Fibroblast of skin of back (primary cell): ENCODE measurements at places on chromosomes 11 and 22.

DNA sequence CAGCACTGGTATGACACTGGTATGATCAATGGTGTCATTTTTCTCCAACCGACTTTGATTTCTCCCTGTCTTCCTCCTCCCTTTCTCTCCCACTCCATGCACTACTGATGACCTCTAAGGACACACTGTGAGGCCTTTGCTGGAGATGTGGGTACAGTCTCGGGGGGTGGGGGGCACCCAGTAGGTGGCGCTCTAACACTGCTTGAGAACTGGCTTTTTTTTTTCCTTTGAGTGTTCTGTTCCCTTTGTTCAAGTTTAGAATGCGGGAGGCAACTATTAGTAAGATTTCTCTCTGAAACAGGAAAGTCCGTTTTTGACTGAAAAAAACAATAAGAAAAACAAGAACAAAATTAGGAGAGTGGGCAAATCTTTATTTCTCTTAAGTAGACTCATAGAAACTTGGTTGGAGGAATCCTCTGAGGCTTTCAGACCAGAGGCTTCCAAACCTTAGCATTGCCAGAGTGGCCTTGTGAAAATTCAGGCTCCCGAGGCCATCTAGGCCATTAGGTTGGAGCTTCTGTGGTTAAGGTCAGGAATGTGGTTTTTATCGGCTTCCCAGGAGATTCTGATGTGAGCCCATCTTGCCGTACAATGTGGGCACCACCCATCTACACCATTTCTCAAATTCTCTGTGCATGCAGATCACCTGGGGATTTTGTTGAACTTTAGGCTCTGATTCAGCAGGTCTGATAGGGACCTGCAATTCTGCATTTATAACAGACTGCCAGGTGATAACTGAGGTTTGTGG lies 43.2 kb downstream of the PANX1 start:
- peak; percentile 46 for DNase-seq

GRCh38 chr11:75421035-75421602 lies 11.9 kb downstream of the KLHL35 start:
- DNase-seq: no peak

DNA sequence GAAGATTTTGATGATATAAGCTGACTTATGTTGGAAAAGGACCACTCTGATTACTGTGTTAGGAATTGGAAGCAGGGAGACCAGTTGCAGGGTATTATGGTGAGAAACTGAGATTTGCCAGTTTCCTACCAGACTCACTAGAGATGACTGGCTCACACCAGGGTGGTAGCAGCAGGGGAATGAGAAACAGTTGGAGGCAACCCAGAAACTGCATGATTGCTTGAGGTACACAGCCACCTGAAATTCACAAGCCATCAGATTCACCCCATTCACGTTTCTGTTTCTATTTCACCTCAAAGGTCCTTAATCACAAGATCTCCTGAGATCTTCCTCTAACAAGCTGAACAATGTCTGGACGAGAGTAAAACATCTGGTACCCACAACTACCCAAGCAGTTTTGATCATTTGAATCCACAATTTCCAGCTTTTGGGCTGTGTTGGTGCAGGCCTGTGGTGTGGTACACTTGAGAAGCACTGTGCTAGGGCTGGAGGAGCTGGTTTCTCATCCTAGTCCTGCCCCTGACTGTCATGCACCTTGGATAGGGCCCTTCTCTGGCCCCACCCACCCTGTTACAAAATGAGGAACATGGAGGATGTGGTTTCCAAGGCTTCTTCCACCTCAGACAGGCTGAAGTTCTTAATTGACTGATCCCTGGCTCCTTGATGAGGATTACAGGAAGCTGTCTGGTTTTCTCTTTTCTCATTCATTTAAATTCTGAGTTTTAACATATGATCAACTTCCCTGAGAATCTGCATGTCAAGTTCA lies 233.4 kb downstream of the INSC start:
- DNase-seq: no peak

GRCh38 chr11:123995119-123995518 lies at the start of gene OR10G6:
Gene OR10G6 (minus strand): TSS chr11:123995161. CDS start chr11:123995161, 0 bp downstream.
- no peak for DNase-seq

DNA sequence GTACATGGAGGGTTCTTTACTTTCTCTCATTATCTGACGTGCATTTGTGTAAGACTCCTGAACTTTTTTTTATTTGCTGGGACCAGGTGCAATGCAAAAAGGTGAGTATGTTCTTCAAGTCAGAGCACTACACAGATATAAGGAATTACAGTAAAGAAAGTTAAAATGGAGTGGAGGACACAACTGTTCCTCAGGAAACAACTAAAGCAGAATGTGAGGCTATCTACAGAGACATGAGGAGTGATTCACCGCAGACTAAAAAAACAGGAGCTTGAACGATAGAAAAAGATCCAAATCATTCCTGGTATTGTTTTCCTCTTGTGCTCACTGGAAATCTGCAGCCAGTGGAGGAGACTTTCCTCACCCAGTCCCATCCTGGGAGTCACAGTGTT lies 106.2 kb downstream of the ABTB2 start:
- peak; percentile 66 for DNase-seq

DNA sequence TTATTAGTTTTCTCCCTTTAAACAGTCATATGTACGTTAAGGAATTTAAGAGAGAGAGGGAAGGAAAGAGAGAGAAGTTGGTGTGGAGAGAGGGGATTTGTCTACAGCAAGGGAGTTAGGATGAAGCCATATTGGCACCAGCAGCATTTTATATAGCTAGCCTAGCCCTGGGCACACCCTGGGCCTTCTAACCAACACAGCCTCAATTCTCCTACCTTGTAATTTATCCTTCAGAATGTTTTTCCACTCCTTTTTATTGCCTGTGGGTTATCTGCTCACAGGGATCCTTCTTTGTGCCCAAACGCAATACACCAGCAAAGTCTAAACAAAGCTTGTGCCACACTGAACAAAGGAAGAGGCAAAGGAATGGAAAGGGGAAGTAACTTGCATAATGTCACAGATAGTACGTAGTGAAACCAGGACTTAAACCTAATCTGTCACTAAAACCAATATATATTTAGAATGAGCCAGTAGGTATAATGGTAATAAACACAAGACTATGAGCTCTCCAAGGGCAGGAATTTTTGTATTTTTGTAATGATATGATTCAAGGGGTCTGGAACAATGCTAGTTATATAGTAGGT lies 613.8 kb upstream of the TENM4 start:
- no peak for DNase-seq

GRCh38 chr11:119874660-119875238 lies 145.7 kb upstream of the NECTIN1 start:
- no peak for DNase-seq

DNA sequence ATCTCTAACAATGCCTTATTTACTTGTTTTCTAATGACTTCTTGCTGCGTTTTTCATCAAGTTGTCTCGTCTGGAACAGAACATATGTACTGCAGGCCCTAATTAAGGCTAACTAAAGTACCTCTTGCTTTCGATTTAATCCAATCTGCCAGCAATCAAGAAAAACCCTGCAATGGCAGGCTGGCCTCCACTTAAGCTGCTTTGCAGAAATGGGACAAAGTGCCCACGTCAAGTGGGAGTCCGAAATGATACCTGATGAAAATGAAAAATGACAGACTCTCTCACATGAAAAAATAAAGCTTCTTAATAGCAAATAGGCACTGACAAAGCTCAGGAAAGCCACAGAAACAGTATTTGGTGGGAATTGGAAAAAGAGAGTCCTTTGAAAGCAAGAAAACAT lies 1454.7 kb downstream of the FAM181B start:
- no peak for DNase-seq

DNA sequence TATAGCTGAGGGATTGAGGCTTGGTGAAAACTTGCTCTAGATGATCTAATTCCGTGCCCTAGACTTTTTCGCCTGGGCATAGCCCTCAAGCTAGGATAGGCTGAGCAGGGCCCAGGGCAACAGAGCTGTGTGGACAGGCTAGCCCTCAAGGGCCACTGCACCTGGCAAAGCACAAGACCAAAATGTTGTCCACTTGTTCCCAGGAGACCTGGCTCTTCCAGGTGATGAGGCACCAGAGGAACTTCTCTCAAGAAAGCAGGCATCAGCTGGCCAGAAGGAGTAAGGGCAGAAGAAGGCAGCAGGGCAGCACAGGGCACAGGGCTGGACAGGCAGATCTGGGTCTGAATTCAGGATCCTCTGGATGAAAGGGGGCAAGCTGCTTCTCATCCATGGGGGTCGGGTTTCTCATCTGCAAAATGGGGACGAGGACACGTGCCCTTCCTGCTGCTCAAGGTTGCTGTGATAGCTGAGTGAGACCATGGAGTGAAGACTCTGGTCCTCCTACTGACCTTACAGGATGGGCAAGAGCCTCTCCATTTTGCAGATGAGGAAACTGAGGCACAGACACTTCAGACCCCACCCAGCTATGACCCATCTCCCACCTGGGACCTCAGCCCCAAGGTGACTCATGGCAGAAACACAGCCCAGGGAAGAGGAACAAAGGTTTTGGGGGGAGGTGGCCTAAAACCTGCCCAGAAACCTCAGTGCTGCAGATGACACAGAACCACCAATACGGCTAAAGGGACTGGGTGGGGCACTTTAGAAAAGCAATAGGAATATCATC lies 42.2 kb upstream of the PRDM11 start:
- no peak for DNase-seq

GRCh38 chr11:72787216-72788104 lies 6.4 kb downstream of the STARD10 start:
- DNase-seq: no peak

- no peak for DNase-seq
Measured at GRCh38 chr11:44320289-44320973, 10.5 kb upstream of the ALX4 start.

GRCh38 chr11:72584939-72585597 lies 89.2 kb downstream of the PDE2A start:
- no peak for DNase-seq

- no peak for DNase-seq
Measured at GRCh38 chr22:37089434-37089833, 20.1 kb downstream of the TMPRSS6 start.

DNA sequence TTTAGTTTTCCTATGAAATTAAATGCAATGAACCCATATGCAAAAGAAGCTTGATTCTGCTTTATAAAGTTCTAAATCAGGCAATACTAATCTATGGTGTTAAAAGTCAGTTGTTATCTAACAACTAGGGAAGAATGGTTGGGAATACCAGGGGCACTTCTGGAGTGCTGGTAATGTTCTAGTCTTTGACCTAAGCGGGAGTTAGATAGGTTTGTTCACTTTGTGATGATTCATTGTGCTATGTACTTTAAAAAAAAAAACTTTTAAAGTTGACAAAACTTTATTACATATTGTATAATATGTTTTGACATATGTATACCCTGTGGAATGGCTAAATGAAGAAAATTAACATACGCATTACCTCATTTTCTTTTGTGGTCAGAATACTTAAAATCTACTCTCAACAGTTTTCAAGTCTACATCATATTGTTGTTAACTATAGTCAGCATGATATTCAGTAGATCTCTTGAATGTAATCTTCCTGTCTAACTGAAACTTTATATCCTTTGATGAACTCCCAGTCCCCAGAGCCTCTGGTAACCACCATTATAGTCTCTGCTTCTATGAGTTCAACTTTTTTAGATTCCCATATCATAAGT lies 39.2 kb downstream of the BIRC2 start:
- DNase-seq: no peak

- no peak for DNase-seq
Measured at GRCh38 chr11:57659669-57660068, 2.1 kb downstream of the CLP1 start.

DNA sequence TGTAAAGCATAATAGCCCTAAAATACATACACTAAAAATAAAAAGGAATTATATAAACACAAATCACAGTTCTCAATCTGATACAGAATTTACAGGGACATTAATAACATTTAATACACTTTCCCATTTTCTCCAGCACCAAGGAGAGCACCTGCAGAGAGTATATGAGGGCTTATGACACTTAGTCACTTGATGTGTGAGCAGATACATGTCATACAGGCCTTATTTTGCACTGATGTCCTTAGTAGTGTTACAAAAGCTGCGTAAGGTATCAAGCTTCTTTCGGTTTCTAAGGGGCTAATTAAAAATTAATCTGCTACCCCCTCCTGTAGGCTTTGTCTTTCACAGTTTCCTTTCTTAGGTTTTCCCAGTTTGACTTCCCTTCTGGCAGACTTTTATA lies 61.3 kb downstream of the TRIM44 start:
- DNase-seq: peak; percentile 36

GRCh38 chr22:45757068-45757467 lies 85.4 kb downstream of the ATXN10 start:
- DNase-seq: peak; percentile 66

- DNase-seq: no peak
Measured at GRCh38 chr11:109075976-109076375, 346.0 kb upstream of the C11orf87 start.

DNA sequence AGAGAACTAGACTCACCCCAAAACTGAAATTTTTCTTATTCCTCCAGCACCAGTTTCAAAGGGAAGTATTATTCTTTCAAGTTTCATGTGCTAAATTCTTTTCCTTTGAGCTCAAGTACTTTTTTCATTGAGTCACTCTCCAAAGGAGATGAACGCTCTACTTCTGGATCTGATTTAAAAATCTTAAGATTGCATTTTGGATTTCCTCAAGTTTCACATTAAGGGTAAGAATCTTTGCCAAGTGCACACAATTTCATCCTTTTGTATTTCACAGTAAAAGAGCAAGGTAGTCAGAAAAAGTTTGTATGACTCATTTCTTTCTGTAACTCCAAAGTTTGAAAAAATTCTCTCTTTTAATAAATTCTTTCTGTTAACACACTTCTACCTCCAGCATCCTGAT lies 435.5 kb downstream of the RAB38 start:
- DNase-seq: peak; percentile 1
